Dermis blood vessel endothelial cell (primary cell): ENCODE measurements at places on chromosomes 3 and 15. TPM values are rescaled to one million over a fixed set of nuclear protein-coding genes. Genes with fewer than 3 reads are reported as not detected.

Gene TYRO3
- 2.6 and 5.0 TPM in 2 replicates for total RNA-seq

Gene PPCDC
- 14.0 and 14.5 TPM in 2 replicates for total RNA-seq

Gene MAN2C1
- total RNA-seq = 102 and 192 TPM in 2 replicates

Gene WDR73
- 22.1 and 26.4 TPM in 2 replicates for total RNA-seq

Gene EFL1
- 25.7 and 30.1 TPM in 2 replicates for total RNA-seq

Gene RCN2
- total RNA-seq = 43.2 and 71.7 TPM in 2 replicates

Gene TTLL13
- 0.09 and 0.17 TPM in 2 replicates for total RNA-seq

Gene LIPH
- total RNA-seq = 0.19 TPM in 1 of 2 replicates, not detected in the other

Gene EHHADH
- total RNA-seq = 6.6 and 7.7 TPM in 2 replicates

Gene TRANK1
- 13.6 and 13.9 TPM in 2 replicates for total RNA-seq

Gene IL17RE
- 0.14 and 0.17 TPM in 2 replicates for total RNA-seq

Gene GATA2
- 12.9 and 25.0 TPM in 2 replicates for total RNA-seq

Gene OR5K2
- not detected in 2 replicates for total RNA-seq

Gene PAQR5
- total RNA-seq = under 0.01 TPM in 1 of 2 replicates, not detected in the other

Gene LRRIQ4
- not detected in 2 replicates for total RNA-seq

Gene LTK
- 0.09 TPM in 1 of 2 replicates, not detected in the other for total RNA-seq

Gene BFSP2
- not detected in 2 replicates for total RNA-seq

Gene PLA2G4E
- total RNA-seq = not detected in 2 replicates

Gene SNAPC5
- 21.4 and 22.2 TPM in 2 replicates for total RNA-seq

Gene FGD5
- 103 and 196 TPM in 2 replicates for total RNA-seq

Gene B3GNT5
- 31.0 and 40.3 TPM in 2 replicates for total RNA-seq

Gene GNAT1
- not detected in 2 replicates for total RNA-seq

Gene RTP3
- total RNA-seq = not detected in 2 replicates

Gene RBMS3
- 25.9 and 37.6 TPM in 2 replicates for total RNA-seq

Gene VWA5B2
- total RNA-seq = 0.05 and 0.17 TPM in 2 replicates

Gene HHLA2
- under 0.01 TPM in 1 of 2 replicates, not detected in the other for total RNA-seq

Gene XCR1
- total RNA-seq = not detected in 2 replicates

Gene TRIM42
- not detected in 2 replicates for total RNA-seq

Gene KCNMB2
- not detected in 2 replicates for total RNA-seq

Gene GOLGA6A
- not detected in 2 replicates for total RNA-seq

Gene CPLX3
- not detected in 2 replicates for total RNA-seq

Gene SH2D7
- not detected in 2 replicates for total RNA-seq

Gene FBXW12
- total RNA-seq = not detected in 2 replicates

Gene TGFBR2
- 632 and 715 TPM in 2 replicates for total RNA-seq

Gene TM4SF18
- total RNA-seq = 363 and 529 TPM in 2 replicates

Gene P2RY12
- total RNA-seq = not detected in 2 replicates

Gene TARS3
- 10.4 and 11.4 TPM in 2 replicates for total RNA-seq

Gene EPHB1
- total RNA-seq = 2.4 and 6.5 TPM in 2 replicates

Gene ZCWPW2
- 0.19 TPM in 1 of 2 replicates, not detected in the other for total RNA-seq

Gene SAMD7
- total RNA-seq = not detected in 2 replicates

Gene HAPLN3
- total RNA-seq = 52.2 and 95.6 TPM in 2 replicates

Gene NPTN
- total RNA-seq = 102 and 136 TPM in 2 replicates

Gene TJP1
- total RNA-seq = 122 and 184 TPM in 2 replicates

Gene PRR20G
- not detected in 2 replicates for total RNA-seq

Gene SPESP1
- 1.5 and 4.6 TPM in 2 replicates for total RNA-seq

Gene ATP13A5
- total RNA-seq = not detected in 2 replicates

Gene SKIL
- total RNA-seq = 79.1 and 84.1 TPM in 2 replicates

Gene KIF23
- total RNA-seq = 13.8 and 55.1 TPM in 2 replicates

Gene SLC28A1
- not detected in 2 replicates for total RNA-seq
